ENCODE measurements at places on chromosomes 5 and 9.

- no peak for DNase-seq
Observed at GRCh38 chr5:138753794-138754698, 821 bp downstream of the CTNNA1 start.

- no peak for DNase-seq
Observed at GRCh38 chr9:105308461-105309341, 64.2 kb downstream of the SLC44A1 start.

- DNase-seq = no peak
Observed at GRCh38 chr5:116575326-116576052, 866 bp upstream of the SEMA6A start.

GRCh38 chr5:181170996-181171395, 23.6 kb downstream of the OR2V2 start:
- DNase-seq = no peak

GRCh38 chr5:5340206-5340729, 82.2 kb upstream of the ICE1 start:
- DNase-seq = no peak

GRCh38 chr5:54736003-54736797, 218.6 kb downstream of the SNX18 start:
- DNase-seq = no peak

DNA sequence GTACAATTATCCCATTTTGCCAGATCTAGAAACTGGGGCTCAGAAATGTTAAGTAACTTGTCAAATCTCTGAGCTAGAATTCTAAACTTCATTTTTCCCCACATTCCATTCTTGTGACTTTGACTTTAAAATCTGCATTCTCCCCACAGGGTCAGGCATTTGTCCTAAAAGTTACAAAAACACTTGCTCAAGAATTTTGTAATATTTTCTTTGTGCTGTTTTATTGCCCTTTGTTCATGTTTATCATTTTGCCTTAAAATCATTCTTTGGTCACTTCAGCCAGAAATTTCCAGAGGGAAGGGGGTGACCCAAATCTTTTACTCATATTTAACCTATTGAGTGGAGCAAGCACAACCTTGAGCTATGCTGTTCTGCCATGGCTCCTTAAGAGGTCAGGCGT, 120.1 kb upstream of the CCL21 start:
- DNase-seq = no peak

GRCh38 chr5:91641730-91642350, 258.7 kb upstream of the ARRDC3 start:
- no peak for DNase-seq

- no peak for DNase-seq
Observed at GRCh38 chr9:81530310-81530810, 159.0 kb downstream of the TLE1 start.

DNA sequence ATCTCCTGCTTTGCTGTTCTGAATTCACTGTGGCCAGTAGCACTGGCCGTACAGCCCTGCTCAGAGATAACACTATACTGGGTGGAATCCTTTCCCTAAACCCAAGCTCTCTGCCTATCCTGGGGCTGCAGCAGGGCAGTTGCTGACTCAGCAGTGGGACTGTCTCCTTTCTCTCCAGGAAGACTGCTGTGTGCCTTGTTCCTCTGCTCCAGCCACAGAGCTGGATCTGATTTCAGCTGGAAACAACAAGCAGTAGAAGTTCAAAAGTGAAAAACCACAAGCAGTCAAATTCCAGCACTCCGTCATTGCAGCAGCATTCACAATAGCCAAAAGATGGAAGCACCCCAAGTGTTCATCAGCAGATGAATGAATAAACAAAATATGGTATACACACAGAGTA, 105.0 kb downstream of the FBXL7 start:
- no peak for DNase-seq
